ENCODE measurements at places on chromosomes 5 and 9. TPM values are rescaled to one million over a fixed set of nuclear protein-coding genes. Genes with fewer than 3 reads are reported as not detected.

GRCh38 chr5:132073231-132074013 lies at the start of gene CSF2:
TSS of gene CSF2 (plus strand) at chr5:132073789. CDS start at chr5:132073824, 35 bp downstream.
- DNase-seq: no peak

GRCh38 chr5:177427919-177428573 lies 1.6 kb downstream of the GRK6 start:
- peak; percentile 77 for DNase-seq

DNA sequence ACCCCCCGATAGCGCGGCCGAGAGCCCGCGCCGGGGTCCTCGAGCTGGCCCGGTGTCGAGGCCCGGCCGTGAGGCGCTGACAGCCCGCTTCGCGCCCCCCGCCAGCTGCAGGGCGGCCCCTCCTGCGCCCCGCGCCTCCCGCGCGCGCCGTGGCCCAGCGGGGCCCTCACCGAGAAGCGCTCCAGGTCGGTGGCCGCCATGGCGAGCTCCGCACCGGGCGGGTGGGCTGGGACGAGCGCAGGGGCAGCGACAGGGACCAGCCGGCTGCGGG lies 166 bp downstream of the SEPTIN8 start:
- no peak for DNase-seq

- DNase-seq: no peak
Measured at GRCh38 chr5:178569485-178569884, 20.7 kb downstream of the COL23A1 start.

GRCh38 chr5:78660401-78660800 lies 11.8 kb upstream of the LHFPL2 start:
- no peak for DNase-seq

DNA sequence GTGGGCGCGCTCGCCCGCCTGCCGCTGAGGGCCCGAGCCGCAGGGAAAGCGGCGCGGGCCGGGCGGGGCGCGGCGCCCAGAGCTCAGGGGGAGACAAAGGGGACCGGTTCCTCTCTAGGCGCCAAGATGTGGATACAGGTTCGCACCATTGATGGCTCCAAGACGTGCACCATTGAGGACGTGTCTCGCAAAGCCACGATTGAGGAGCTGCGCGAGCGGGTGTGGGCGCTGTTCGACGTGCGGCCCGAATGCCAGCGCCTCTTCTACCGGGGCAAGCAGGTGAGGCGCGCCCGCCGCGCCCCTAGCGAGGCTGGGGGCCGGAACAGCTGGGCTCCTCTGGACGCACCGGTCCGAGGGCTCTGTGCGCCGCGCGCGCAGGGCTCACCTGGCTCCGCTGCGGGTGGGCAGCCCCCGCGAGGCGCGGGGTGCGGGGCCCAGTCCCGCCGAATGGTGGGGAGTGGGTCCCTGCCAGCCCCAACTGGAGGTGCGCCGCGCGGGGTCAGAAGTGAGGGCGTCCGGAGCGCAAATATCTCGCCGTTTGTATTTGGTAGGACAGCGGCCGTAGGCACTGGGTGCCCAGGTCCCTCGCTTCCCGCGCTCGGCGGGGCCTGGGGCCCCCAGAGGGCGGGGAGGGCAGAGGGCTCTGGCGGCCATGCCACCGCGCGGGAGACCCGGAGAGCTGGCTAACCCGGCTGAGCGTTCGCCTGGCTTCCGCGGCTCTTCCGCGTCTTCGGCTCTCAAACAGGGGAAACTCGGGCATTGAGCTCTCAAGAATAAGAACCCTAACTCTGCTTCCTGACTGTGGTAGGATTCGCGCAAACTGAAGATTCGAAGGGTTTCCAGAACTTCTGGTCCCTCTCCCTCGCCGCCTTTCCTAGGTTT lies 607 bp downstream of the UHRF2 start:
- peak; percentile 81 for DNase-seq

DNA sequence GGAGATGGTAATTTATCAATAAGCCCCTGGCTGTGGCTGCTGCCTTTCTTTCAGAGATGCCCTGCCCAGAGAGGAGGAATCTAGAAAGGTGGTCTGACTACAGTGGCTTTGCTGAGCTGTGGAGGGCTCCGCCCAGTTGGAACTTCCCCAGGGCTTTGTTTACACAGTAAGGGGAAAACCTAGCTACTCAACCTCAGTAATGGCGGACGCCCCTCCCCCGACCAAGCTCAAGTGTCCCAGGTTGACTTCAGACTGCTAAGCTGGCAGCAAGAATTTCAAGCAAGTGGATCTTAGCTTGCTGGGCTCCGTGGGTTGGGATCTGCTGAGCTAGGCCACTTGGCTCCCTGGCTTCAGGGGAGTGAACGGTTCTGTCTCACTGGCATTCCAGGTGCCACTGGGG lies 865.4 kb upstream of the ACO1 start:
- peak; percentile 62 for DNase-seq

The ECSCR gene
- 1.7 TPM for total RNA-seq

DNA sequence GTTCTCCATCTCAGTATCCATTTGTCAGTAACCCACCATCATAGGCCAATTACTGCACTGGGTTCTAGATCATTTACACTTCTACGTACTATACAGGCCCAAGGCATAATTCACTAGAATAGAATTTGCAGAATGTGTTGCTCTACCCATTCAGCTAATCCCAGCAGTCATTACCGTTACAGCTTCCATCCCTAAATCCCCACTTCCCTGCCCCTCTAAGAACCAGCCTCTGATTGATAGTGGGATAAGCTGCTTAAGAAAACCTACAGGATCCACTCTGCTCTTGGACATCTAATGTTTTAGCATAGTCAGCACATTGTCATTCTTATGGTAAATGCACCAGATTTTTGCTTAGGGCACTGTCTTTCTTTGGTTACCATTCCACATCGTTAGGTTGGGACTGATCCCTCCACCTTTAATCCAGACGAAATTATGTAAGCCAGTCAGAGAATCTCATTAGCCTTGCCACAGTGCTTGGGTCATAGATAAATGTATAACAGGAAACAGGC lies 39.3 kb upstream of the CHD1 start:
- DNase-seq: no peak

DNA sequence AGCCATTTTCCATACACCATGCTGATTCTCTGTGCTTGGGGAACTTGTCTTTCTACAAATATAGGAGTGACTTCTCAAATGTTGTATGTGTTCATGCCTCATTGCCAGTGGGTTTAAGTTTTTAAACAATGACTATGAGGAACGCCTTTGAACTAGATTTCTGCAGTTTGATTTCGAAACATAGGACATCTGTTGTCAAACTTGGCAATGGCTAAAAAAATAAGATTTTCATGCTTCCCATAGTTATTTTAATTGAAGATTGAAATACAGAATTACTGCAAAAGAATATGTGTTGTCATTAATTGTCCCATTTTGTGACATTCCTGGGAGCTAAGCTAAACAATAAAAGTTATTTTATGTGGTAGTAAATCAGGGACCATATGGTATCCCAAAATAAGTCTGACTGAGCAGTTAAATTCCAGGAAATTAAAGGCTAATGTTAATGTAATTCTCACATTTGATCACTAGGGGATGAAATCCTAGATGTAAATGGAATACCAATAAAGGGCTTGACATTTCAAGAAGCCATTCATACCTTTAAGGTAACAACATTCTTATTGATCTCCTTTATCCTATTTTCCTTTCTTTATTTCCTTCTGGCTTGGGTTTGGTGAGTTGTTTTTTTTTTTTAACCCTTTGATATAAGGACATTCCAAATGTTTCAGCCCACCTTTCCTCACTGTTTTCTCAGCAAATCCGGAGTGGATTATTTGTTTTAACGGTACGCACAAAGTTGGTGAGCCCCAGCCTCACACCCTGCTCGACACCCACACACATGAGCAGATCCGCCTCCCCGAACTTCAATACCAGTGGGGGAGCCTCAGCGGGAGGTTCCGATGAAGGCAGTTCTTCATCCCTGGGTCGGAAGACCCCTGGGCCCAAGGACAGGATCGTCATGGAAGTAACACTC lies 116.7 kb downstream of the GOLPH3 start:
- DNase-seq: no peak

The UBE2QL1 gene
- 0.77 TPM for total RNA-seq

DNA sequence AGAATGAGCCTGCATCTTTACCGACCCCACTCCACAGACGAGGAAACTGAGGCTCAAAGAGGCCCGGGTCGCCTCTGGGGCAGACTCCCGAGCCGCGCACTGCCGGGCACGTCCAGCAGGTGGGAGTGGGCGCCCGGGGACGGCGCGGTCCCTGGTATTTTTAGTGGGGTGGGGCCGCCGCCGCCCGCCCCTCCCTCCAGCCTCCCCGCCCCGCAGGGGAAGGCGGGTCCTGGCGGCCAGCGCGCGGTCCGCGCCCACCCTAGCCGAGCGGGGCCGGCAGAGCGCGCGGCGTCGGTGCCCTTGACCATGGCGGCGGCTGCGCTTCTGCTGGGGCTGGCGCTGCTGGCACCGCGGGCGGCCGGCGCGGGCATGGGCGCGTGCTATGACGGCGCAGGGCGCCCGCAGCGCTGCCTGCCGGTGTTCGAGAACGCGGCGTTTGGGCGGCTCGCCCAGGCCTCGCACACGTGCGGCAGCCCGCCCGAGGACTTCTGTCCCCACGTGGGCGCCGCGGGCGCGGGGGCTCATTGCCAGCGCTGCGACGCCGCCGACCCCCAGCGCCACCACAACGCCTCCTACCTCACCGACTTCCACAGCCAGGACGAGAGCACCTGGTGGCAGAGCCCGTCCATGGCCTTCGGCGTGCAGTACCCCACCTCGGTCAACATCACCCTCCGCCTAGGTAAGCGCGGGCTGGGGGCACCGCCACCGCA lies at the start of gene LAMC3:
TSS of gene LAMC3 (plus strand) at position 266 of the 710 bp plus-strand sequence. CDS start at position 307, 41 bp downstream.
- no peak for DNase-seq

The PCDHA1 gene
- not detected for total RNA-seq

DNA sequence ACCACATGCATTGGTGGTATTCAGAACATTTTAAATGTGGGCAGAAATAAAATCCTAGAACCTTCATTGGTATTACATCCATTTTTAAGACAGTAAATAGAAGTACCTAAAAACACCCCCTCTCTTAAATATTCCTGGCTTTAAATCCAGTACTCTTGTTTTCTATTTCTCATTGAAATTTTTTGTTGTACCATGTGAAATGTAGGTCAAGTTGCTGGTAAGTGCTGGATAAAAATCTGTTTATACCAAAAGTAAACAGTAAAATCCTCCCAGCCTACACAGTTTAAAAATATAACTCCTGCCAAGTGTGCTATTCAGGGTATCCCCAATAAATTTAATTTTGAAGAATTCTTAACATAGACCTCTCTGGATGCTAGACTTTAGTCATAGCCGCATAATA lies 75.0 kb upstream of the FST start:
- DNase-seq: no peak

The IL7R gene
- 64.1 TPM for total RNA-seq

The IL5 gene
- total RNA-seq: 7.0 TPM

The FBP1 gene
- not detected for total RNA-seq

DNA sequence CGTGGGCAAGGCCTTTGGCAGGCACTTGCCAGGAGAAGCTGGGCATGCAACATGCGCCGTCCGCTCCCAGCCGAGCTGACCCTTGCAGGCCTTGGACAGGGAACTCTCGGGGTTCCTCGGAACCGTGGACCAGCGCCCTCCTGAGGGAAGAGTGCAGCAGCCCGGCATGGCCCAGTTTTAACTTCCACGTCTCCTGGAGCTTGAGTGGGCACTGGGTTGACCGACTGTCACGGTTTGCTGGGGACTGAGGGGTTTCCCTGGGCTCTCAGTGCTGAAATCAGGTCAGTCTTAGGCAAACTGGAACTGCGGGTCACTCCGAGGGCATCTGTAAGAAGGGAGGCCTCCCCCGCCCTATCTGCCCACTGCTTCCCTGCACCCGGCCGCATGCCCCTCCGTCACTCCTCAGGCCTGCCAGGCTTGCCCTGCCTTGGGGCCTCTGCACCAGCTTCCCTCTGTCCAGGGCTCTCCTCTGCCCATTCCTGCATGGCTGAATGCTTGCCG lies 87.0 kb upstream of the PHYKPL start:
- no peak for DNase-seq

DNA sequence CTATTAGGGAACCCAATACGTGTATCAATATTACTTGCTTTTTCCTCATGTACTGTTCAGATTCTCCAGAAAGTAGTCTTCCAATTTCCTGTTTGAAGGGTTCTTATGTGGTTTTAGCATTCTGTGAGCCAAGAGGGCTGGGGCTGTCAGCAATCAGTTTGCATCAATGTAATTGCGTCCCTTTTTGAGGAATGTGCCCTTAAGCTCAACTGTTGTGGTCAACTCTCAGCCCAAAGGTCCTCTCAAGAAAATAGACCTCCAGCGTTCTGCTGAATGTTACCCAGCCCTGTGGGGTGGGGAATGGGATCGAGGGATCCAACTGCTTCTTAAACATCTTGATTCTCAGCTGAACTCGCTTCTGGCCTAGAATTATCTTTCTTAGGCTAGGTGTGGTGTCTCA lies 43.8 kb upstream of the CDK20 start:
- no peak for DNase-seq

- no peak for DNase-seq
Measured at GRCh38 chr5:10860196-10860543, 99.1 kb upstream of the DAP start.

Measured in activated CD4-positive, alpha-beta T cell treated with anti-CD3 and anti-CD28 coated beads, Interleukin-2, amount 10 ng/mL, durations not matched to agents 24 days and 14 days (primary cell).